ENCODE measurements at places on chromosomes 1 and 21.
A peak's percentile ranks its signal among the peaks of the same experiment; 100 is the strongest.

DNA sequence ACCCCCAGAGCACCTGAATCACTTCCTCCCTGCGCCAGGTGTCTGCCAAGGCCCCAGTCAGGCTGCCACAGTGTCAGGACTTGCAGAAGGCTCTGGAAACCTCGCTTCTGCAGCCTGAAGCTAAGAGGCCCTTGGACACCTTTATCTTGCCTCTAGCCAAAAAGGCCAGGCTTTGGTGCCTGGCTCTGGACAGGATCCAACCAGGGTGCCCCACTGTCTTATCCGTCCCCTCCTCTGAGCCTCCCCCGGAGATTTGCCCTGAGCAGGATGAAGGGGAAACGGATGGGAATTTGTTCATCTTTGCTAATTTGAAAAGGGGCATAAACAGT, 12.8 kb upstream of the CLSTN1 start:
- no peak for DNase-seq

GRCh38 chr1:47930210-47930840, 66.9 kb downstream of the TRABD2B start:
- DNase-seq, result no peak

DNA sequence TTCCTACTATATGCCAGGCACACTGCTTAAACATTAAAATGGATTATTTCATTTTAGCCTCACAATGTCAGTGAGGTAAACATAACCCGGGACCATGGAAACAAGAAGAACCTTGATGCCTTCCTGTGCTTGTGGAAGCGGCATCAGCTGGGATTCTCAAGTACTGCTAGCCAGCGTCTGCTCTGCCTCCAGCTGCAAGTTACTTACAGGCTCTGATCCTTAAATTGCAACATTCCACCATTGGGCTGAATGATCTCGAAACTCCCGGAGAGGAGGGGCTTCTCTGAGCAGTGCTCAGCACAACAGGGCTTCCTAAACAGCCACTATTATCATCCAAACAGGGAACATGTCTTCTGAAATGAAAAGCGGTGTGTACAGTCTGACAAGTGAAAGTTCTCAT, 6.7 kb upstream of the MAN1C1 start:
- DNase-seq, result no peak

DNA sequence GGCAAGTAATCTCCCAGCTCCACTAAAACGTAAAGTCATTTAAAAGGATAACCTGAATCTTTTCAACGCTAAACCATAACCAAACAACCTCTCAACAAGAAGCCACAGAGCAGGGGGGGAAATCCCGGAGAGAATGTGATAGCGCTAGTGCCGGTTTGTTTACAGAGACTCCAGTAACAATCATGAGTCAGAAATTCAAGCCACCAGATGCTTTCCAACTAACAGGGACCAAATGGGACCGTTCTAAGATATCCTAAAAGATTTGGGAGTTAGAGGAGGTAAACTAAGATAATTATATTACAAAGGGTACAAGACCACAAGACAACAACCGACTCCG, 825 bp downstream of the DCAF8 start:
- DNase-seq, result peak; percentile 79

DNA sequence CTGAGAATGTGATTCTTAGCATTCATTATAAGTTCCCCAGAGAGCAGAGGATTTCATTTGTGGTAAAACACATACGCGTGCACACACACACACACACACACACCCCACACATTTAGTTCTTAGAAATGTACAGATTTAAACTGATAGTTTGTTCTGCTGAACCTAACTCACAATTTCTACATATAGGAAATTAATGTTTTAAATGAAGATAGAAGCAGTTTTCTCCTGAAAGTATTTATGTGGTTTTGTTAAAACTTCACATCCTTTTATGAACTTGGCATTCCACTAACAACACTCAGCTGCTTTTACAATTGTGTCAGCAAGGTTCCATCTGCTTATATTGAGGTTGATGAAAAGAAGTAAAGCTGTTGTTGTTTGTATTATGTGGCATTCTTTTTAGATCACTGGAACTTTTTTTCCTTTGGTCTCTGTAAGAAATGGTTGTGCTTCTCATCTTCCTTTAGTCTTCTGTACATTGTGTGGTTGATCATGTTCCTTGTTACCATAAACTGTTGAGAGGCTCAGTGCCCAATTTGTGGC, 41.6 kb downstream of the AK4 start:
- no peak for DNase-seq

DNA sequence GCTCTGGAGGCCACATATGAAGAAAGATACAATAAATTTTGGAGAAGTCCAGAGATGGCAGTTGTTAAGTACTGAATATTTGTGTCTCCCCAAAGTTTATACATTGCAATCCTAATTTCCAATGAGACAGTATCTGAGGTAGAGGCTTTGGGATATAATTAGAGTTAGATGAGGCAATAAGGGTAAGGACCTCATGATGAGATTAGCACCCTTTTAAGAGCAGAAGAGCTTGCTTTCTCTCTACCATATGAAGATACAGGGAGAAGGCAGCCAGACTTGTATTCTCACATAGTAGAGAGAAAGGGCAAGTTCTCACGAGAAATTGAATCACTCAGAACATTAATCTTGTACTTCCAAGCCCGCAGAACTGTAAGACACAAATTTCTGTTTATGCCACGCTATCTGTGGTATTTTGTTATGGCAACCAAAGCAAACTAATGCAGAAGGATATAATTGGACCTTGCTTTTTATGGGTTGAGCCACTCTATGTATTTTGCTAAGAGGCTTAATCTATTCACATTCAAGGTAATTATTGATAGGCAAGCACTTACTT, 430.1 kb downstream of the KCNT2 start:
- no peak for DNase-seq

- no peak for DNase-seq
Observed at GRCh38 chr1:221638595-221638994, 103.3 kb downstream of the DUSP10 start.

DNA sequence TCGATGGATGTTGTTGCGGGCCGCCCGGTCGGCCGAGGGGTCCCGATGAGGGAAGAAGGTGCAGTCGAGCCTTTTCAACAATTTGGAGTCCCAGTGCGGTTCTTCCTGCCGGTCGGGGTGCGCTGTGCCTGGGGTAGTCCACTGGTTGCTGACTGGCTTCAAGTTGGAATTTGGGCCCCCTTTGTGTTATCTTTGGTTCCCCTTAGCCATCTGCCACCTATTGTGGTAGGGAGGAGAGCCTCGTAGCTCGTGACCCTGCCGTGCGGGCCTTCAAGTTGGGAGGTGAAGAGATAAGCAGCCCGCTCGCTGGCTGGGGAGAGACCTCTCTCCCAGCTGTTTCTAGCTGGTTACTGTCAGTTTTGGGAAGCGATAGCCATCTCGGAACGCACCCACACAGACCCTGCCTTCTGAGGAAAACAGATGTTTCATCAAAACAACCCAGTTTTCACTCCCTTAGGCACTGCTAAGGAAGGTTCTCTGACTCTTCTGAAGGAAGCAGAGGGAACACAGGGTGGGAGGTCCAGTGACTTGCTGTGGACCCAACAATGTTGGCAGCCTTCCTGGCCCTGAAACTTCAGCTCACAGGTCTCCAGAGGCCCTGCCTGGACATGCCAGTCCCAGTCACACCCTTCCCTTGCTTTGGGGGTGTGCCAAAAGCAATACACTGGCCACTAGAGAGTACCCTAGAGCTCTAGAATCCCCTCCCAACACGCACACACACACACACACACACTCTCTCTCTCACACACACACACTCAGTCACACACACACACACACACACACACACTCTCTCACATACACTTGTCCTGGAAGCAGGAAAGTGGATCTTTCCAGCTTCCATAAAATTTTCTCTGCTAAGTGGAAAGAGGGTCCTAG, 1.0 kb downstream of the BTG2 start:
- peak; percentile 94 for DNase-seq

DNA sequence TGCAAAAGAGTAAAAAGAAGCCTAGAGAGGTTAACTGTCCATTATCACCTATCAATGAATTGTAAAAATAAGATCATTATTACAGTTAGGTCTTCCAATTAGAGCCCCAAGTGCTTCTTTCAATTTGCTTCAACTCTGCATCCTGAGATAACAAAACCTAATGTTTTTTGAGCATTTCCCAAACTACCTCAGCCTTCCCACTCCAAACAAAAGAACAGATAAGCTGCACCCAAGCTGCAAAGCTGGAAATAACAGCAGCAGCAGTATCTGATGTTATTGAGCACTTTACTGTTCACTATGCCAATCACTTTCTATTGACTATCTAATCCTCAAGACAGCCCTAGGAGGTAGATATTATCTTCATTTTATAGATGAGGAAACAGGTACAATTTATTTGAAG, 97.1 kb upstream of the SLFNL1 start:
- no peak for DNase-seq

GRCh38 chr1:204697893-204698292, 12.4 kb upstream of the LRRN2 start:
- no peak for DNase-seq

DNA sequence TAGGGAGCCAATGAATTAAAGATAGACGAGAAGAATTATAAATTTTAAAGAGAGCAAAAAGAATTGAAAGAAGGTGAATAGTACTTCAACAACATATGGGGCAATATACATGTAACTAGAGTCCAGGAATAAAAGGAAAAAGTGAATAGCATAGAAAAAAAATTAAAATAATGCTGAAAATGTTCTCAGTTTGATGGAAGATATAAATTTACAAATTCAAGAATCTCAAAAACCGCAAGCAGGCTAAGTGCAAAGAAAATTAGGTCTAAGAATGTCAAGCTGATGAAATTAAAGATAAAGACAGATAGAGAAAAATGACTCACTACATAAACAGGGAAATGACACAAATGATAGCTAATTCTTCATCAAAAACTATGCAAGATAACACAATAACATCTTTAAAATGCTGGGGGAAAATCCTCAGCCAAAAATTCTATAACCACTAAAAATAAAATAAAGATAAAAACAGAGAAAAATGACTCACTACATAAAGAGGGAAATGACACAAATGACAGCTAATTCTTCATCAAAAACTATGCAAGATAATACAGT, 326.3 kb downstream of the TBX15 start:
- DNase-seq, result no peak

DNA sequence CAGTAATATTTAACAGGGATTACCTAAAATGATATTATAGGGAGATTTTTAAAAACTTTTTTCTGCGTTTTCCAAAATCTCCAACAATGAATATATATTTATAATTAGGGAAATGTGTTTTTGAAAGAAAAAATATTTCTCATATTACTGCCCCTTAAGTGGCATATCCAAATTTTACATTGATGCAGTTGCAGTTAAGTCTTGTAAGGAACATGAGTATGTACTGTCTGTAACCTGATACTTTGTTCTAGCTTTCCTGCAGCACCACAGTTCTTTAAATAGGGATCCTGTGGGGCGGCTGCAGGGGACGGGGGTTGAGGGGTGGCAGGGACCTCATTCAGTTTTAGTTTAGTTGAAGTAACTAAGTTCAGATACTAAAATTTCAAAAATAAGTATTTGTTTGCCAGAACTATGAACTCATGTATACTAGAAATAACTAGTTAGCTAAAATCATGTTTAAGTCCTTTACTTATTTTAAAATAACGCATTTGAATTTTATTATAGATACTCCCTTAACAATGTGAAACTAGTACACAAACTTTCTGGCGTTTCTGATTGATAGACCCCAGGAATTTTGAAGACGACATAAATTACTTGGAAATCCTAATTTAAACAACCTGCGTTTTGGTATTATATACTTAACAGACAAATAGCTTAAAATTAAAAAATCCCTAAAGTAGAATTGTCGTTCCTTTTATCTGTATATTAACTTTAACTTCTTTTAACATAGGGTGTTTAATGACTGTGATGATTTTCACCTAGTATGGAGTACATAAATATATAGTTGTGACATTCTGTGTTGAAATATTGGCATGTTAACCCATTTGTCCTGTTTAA, 639 bp upstream of the DNAJB4 start:
- DNase-seq, result peak; percentile 98

DNA sequence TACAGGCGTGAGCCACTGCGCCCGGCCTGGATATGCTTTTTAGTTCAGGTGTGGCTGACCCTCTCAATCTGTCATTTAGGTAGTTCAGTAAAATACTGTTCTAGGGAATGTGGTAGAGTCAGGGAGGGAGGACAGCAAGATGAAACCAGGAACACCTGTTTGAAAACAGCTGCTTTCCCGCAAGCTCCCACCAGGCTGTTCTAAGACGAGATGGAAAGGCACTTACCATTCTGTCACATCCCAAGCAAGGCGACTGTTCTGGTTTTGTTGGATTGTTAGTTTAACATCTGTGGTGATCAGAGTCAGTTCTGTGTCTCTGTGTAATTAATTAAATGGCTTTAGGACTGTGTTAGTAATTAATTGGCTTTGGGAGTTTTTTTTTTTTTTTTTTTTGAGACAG, 2.9 kb downstream of the CHAF1B start:
- DNase-seq, result no peak

DNA sequence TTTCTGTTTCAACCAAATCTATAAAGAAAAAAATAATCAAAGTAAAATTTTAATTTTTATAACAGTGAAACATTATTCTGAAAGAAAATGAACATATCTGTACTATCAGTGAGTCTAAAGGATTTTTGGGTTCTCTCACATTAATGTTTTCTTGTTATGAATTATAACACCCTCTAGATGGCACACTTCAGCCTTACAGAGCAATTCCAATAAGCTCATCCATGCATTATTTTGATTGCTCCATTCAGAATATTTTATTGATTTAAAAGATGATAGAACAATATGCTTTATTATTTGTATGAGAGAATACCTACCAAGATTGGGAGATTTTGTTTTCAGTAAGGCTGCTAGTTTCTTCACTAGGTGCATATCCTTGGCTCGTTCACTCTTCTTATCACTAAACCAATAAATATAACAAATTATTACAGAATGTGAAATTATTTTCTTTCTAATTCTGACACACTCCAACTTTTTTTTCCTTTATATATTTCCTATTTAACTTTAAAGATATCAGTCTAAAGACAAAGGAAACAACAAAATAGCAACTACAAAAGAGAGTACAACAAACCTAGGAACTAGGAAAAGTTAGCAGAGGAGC, 82.4 kb downstream of the RAB3GAP2 start:
- DNase-seq, result peak; percentile 57

GRCh38 chr1:202107321-202107761, 15.4 kb upstream of the GPR37L1 start:
- no peak for DNase-seq

Data from OCI-M1 (cell line).